Stimulated activated CD4-positive, alpha-beta T cell treated with anti-CD3 and anti-CD28 coated beads, Interleukin-1b, Interleukin-23, amount 100 ng/mL, for 48 hours (primary cell): ENCODE measurements at places on chromosomes 13 and 19.
A peak's percentile ranks its signal among the peaks of the same experiment; 100 is the strongest.

DNA sequence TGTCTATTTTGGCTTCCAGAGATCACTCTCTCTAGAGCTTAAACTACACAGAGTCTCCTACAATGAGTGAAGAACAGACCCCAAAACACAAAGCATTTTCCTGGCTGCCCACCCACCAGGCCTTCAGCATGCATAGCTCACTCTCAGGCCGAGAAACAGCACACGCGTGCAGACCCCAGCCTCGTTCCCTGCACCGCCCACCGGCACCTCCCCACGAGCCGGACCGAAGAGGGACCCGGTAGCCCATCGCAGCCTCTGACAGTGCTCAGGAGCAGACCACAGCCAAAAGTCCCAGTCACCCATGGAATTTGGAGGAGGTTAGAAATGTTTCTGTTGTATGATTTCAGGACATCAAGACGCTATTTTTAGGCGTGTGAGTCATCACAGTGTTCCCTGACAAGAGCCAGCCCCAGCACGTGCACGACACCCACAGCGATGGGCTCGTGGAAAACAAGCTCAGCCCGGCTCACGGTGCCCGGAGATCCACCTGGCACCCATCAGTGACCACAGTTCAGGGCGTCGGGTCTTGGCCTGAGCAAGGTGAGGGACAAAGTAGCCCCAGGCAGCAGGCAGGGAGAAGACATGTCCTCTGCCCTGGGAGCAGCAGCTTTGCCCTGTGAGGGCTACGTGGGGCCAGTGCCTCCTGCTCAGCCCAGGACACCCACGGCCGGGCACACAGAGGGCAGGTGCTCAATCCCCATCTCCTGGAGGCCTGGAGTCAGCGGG lies 50.1 kb upstream of the SPACA7 start:
- no peak for DNase-seq

- no peak for DNase-seq
Measured at GRCh38 chr13:98443329-98443728, 133.6 kb downstream of the STK24 start.

DNA sequence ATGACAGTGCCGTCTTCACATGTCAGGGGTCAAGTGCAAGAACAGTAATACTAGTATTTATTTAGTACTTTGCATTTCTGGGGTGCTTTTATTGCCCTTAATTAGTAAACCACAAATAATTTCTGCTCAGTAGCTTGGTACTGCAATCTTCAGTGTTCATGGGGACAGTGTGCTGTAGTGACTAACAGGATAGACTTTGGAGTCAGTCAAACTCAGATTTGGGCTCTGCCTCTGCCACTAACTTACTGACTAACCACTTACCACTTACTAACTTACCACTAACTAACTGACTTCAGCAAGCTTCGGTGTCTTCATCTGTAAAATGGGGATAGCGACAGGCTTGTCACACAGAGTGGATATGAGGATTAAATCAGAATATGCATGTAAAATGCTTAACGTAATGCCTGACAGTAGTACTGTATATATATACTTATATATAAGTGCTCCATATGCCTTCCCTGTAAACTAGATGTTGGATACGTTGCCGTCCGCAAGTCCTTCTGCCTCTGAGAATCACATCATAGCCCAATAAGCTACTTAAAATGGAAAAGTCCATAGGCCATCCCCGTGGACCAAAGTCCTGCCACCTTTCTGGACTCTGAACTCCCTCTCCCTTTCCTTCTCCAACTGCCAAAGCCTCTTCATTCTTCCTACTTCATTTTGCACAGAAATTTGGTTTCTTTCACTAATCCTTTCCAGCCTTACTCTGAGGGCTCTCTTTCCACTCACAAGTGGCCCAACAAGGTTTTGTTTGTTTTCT lies 158.1 kb downstream of the ZIC5 start:
- DNase-seq = no peak

- peak; percentile 5 for DNase-seq
Measured at GRCh38 chr13:94239135-94239534, 240.3 kb downstream of the DCT start.

GRCh38 chr13:114109641-114110041 lies 22.8 kb downstream of the RASA3 start:
- DNase-seq = peak; percentile 35

GRCh38 chr19:12723641-12724426 lies at the start of gene TNPO2:
TSS of gene TNPO2 (minus strand) at chr19:12723932. CDS start at chr19:12720977, 2,955 bp downstream.
- DNase-seq = peak; percentile 79

DNA sequence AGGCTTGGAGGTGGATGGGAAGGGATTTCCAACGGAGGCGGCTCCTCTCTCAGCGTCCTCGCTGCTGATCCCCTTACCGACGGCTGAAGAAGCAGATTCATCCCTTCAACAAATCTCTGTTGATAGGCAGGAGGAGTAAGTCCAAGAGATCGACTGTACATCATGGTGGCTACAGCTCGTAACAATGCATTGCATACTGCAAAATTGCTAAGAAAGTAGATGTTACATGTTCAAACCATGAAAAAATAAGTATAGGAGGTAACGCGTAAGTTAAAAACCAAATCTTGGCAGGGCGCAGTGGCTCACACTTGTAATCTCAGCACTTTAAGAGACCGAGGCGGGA lies 468 bp upstream of the SLC39A3 start:
- DNase-seq = no peak
